Osteocyte (in vitro differentiated cells): ENCODE measurements at places on chromosomes 4 and X. TPM values are rescaled to one million over a fixed set of nuclear protein-coding genes. Genes with fewer than 3 reads are reported as not detected.

DNA sequence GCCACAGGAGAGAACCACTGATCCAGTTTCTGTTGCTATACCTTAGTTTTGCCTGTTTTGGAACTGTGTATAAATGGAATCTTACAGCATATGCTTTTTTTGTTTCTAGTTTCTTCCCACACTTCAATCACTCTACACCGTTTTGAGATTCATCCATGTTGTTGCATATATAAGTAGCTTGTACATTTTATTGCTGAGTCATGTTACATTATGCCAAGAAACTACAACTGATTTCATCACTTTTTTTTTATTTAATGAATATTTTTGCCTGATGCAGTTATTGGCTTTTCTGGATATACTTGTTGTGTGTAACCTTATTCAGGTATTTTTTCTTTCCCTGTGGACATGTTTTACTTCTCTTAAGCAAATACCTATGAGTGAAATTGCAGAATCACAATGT is 1135.9 kb downstream of the RAPGEF2 start:
- DNase-seq = no peak

The MXRA5 gene
- 188 and 215 TPM in 2 replicates for total RNA-seq

The HPGD gene
- total RNA-seq = not detected in 2 replicates

The UGT2B10 gene
- not detected in 2 replicates for total RNA-seq

GRCh38 chr4:159163521-159163920 is 60.6 kb downstream of the RAPGEF2 start:
- DNase-seq = no peak

The FLNA gene
- total RNA-seq = 2,024 and 2,203 TPM in 2 replicates

DNA sequence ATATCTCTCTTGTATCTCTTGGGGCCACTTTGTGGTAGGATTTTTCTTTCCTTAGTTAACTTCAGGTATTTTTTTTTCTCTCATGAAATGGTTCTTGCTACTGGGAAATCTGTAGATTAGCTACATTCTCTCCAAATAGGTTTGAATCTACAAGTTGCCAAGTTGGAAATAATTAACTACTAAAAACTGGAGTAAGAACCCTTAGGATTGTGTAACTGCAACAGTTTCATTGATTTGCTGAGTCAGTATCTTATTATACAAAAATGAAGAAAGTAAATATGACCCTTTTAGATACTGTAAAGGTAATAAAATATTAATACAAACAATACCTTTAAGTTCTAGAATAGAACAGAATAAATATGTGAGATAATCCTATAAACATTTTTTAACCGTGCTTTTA is 327.9 kb downstream of the CXXC4 start:
- no peak for DNase-seq

The JAKMIP1 gene
- not detected in 2 replicates for total RNA-seq

The MUC7 gene
- not detected in 2 replicates for total RNA-seq

DNA sequence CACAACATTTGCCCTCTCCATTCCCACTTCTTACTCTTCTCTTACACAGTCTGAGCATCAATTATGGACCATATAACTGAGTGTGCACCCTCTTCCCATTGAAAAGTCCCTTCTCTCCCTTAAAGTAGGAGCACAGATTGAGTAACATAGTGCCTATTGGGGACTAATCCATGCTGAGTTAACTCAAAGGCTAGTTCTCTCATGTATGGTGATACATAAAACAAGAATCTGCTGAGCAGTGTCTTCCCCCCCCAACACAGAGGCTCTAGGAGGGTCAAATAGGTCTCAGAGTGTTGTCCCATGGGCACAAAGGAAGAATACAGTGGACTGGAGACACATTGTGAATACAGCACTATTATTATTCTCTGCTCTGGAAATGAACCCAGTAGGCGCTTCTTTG is 274.6 kb upstream of the BOD1L1 start:
- no peak for DNase-seq

- no peak for DNase-seq
Measured at GRCh38 chrX:17737986-17738713, 857 bp downstream of the SCML1 start.

GRCh38 chr4:125115476-125115875 is 199.3 kb upstream of the FAT4 start:
- no peak for DNase-seq

DNA sequence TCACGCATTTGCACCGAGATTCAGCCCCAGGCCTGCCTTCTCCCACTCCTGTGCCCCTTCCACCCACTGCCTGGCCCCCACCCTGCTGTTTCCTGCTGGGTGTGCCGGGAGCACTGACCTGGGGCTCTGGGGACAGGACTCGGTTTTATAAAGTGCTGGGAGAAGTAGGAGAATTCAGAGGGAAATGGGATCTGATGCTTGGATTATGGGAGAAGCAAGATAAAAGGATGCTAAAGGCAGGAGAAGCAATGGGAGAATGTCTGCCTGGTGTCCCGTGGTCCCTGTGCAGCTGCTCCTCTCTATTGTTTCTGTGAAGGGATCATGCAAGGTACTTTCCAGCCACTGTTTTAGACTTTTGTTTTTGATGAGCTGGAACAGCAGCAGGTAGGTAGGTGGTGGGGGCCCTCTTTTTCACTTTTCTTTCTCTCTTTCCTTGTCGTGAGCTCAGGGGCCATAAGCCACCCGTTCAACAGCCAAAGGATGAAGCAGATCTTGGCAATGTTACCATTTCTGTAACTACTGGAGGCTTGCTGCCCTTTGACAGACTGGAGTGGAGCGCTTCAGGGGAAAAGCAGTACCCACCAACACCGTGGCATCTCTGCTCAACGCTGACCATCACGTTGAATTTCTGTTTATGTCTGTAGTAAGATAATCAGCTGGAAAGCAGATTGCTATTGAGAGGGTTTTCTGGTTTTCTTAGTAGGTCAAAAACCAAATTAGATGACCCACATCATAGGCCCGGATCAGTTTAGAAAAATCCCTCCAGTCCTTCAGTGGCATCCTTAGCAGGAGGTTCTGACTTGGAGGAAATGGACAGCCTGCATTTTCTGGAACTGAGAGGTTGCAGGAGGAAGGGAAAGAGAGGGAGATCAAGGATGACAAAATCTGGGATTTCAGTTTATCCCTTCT is 63.8 kb upstream of the ENPP6 start:
- DNase-seq = no peak

DNA sequence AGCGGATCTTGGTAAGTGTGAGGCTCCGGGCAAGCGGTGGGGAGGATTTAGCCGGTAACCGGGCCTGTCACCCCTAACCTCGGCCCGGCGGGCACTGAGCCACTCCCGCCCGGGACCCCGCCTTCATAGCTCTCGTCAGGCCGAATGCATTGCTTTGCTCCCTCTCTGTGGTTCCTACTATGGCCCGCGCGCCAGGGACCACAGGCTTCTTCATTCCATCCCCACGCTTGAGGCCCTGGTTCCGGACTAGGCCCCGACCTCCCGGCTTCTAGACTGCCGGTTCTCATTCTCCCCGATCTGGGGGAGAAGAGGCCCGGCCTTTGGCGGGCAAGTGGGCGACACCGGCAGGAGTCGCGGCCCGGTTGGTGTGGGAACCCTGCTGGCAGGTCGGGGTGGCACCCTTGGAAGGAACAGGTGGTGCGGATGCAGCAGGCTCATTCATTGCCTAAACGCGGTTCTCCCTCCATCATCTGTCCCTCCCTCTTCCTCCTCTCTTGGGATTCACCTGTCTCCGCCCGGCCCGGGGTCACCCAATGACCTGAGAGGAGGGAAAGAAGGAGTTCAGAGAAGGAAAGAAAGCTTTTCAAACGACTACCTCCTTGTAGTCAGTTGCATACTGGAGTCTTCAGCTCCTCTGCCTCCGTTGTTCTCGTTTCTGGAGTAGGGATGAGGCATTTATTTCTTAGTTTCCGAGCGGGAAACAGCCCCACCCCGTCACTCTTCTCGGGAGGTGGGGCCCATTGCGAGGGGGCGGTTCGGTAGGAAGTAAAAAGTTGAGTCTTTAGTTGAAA is at the start of gene NDUFC1:
Gene NDUFC1 (minus strand): TSS at position 657 of the 791 bp plus-strand sequence. CDS start 6,679 bp downstream, outside the sequence.
- peak; percentile 85 for DNase-seq

DNA sequence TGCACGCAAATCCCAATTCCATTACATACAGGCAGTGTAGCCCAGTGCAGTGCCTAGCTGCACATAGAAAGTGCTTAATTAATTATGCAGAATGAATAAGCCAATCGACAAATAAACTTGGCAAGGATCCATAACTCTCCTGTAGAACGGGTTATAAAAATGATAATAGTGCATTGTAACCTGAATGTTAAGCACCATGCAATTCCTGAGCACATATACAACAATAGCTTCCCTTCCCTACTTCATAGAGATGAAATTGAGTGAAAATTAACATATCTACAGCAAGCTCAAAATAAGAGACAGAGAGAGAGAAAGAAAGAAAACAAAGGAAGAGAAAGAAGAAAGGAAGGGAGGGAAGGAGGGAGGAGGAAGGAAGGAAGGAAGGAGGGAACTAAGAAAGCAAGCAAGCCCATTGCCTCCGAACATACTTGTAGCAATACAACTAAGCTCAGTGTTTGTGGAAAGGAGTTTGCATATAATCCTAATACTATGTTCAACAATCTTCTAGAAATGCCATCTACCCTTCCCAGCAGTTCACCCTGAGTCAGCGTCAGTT is 1074.0 kb upstream of the LCORL start:
- DNase-seq = no peak

DNA sequence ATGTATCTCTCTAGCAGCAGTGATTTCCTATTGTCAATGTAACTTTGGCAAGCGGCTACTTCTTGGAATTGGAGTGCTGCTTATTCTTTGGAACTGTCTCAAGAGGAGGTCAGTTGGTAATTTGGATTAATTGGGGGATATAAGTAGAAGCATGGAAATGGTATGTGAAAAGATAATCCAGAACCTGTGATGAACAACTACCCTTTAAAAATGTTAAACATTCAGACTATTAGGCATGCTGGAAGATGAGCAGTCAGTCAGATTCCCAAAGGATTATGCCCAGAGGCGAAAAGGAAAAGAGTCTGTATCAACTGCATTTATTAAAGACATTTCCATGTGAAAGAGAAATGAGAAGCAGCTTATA is 62.5 kb downstream of the SEC24D start:
- DNase-seq = no peak

DNA sequence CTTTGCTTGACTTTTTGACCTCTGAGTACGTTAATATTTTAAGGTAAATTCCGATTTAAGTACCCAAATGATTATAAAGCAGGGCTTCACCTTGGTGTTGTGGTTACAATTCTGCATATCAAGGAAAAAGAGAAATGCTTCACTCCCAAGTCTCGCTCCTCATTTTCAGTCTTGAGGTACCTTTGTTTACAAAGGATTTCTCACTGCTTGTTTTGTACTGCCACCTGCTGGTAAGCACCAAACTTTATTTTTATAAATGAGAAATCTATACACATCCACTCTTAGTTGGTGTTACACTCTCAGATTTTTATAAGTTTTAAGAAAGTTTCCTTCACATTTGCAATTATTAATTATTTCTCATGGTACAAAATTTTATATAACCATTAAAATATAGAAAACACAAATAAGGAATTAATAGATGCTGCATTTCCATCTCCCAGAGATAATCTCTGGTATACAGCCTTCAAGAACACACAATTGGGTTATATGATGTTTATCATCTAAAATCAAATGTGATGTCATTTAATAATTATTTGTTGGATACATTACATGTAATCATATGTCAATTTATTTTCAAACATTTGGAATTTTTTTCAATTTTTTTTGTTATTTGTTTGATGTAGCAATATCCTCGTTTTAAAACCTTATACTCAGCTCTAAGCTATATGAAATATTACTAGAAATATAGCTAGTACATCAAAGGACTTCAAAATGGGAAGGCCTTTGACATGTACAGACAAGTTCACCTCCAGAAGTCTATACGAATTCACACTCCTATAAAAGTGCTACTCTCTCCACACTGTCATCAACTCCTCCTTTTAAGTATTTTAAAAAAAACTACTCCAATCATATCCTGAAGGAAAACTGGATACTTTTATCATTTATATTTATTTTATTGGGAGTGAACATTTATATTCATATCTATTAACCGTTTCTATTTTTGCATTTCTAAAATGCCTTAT is 179.9 kb downstream of the KCNIP4 start:
- DNase-seq = no peak

The CISD2 gene
- 27.2 and 30.4 TPM in 2 replicates for total RNA-seq

DNA sequence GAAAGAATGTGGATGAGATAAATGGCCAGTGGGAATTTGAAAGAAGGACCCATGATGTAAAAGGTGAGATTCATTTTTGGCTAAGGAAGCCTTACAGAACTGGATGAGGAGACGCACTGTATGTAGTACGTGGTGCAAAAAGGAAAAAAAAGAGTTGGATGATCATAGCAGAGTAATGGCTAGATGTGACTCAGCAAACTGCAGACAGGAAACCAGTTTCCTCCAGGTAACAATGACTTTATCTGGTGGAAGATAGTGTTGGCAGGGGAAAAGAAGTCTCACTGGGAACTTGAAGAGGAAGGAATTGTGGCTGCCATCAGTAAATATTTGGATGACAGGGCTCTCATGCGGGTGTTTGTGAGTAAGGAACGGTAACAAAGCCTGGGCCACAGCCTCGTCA is 243.2 kb downstream of the CPE start:
- DNase-seq = no peak

DNA sequence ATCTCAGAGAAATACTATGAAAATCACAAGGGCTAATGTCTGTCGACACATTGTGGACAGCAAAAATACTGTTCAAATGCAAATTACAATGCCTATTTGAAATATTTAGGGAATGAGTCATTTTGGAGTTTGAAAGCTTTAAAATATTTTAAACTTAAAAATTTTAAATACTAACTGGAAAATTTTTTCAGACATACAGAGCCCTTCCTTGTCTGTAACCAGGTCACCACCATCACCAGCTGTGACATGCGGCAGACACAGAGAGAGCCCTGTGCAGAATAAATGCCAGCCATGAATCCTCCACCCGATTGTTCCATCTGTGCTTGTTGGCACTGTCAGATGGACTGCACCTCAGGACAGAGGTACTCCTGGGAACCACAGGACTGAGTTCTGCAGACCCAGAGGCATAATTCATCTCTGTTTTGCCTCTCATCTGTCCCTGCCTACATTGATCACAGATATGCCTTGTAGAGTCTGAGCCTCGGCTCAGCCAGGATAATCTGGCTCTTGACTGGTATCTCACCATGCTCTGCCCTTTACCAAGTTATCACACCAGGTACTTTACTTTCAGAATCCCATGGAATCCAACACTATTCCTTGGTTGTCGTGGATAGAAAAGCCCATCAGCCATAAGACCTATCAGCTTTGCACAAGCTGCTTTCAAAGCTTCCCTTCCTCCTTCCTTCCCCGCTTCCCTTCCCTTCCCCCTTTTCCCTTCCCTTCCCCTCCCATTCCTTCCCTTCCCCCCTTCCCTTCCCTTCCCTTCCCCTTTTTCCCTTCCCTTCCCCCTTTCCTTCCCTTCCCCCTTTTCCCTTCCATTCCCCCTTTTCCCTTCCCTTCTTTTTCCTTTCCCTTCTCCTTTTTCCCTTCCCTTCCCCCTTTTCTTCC is 67.2 kb downstream of the TBC1D9 start:
- no peak for DNase-seq

The BEX2 gene
- total RNA-seq = 4.0 and 4.1 TPM in 2 replicates

The PNMA6A gene
- total RNA-seq = 1.5 and 1.6 TPM in 2 replicates

- DNase-seq = no peak
Measured at GRCh38 chr4:6724421-6725111, 8.6 kb downstream of the BLOC1S4 start.

DNA sequence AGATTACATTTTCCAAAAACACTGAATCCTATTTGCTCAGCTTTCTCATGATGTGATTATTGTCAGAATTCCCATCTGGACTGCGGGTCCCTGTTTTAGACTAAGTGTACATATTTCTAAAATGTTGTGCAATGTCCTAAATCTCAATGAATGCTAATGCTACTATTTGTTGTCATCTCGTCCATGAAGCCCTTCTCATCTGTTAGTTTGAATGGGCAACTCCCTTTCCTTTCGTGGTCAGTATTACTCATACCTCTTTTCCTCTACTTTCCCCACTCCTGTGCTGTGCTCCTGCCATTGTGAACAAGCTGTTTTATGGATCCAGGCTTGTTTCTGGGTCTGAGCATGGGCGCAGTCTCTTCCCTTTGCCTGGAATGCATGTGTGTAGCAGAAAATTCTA is 91.0 kb downstream of the MID1 start:
- DNase-seq = no peak
